Right ventricle myocardium superior (tissue), 1 donor: ENCODE measurements at places on chromosomes 12 and 14.

GRCh38 chr12:6778217-6778573 is 5.9 kb downstream of the LAG3 start:
- DNase-seq: no peak

GRCh38 chr14:80780500-80780899 is 161.0 kb downstream of the CEP128 start:
- no peak for DNase-seq

GRCh38 chr14:91358654-91359220 is 58.9 kb downstream of the CCDC88C start:
- no peak for DNase-seq

DNA sequence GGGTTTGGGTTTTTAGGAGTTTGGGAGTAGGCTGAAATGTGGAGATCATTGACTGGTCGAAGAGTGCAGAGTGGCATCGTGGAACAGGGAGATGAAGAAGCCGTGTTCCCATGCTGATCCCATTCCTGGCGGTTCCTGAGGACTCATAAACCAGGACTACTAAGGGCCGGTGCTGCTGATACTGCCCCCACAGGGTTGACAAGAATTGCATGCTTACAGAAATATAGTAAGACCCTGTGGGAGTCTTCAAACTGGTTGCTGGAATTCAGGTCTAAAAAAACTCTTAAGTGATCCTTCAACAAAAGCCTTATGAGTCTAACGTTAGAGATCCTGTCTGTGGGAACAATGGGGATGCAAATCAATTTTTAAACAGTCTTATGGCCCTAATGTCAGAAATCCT is 64.0 kb upstream of the ARHGAP5 start:
- DNase-seq: no peak

GRCh38 chr12:79453820-79454219 is 236.9 kb downstream of the PAWR start:
- no peak for DNase-seq

GRCh38 chr12:48185181-48185919 is 1.9 kb downstream of the CCDC184 start:
- no peak for DNase-seq

DNA sequence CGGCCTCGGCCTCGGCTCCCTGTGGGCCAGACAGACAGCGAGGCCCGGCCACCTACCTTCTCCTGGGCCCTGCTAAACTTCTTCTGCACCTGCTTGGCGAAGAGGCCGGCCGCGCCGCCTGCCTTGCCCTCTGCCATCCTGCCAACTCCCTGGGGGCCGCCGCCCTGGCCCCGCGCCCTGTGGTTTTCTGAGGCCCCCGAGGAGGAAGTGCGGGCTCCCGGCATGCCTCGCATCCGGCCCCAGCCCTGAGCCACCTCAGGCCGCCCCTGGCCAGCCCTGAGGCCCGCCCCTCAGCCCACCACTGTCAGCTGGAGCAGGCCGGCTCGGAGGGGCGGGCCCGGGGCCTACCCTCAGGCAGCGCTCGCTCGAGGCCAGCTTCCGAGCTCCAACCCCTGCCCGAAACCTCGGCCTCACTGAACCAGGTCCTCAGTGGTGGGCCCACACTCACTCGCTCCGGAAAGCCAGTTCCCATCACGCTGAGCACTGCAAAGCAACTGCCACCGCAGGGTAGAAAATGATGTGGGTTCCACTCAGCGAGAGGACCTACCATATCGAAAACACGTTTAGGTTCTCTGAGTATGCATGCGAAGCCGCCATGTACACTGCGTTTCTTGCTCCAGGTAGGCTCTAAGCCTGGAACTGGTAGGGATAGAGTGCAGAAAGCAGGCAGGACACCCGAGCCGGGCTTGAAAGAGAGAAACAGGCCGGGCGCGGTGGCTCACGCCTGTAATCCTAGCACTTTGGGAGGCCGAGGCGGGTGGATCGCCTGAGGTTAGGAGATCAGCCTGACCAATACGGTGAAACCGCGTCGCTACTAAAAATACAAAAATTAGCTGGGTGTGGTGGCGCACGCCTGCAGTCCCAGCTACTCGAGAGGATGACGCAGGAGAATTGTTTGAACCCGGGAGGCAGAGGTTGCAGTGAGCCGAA is at the start of gene BIN2:
BIN2 (minus strand) TSS at position 209 of the 930 bp plus-strand sequence; CDS start at position 137, 72 bp downstream.
- peak; percentile 83 for DNase-seq

GRCh38 chr12:70379846-70380245 is 13.8 kb downstream of the KCNMB4 start:
- DNase-seq: no peak

DNA sequence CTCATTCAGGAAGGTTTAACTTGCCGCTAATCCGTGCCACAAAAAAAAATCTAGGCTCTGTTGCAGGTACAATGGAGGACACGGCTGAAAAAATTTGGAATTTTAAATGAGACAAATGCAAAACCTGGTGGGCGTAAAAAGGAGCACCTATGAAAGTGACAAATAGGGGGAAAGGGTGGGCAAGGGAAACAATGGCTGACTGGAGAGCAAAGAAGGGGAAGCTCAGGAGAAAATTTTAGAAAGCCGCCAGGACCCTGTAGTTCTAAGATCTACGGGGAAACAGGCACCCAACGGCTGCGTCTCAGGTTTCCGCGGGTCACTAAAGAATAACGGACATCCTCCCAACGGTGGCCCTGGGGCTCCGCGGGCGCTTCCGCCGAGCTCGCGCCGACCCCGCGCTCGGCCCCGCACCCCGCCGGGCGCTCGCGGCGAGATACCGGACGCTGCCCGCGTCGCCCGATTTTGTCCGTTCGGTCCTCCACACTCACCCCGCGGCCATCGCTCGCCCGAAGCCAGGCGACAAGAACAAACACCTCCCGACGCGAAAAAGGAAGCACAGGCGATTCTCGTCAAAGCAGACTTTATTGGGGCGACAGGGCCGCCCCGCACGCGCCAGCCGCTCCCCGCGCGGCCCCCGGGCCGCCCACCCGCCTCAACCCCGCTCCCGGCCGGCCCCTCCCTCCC is 1.1 kb upstream of the YY1 start:
- peak; percentile 58 for DNase-seq

- DNase-seq: no peak
These were observed 24.0 kb downstream of the ACSM4 start for GRCh38 chr12:7327918-7328317.

GRCh38 chr12:65902500-65902899 is 78.2 kb downstream of the HMGA2 start:
- no peak for DNase-seq

DNA sequence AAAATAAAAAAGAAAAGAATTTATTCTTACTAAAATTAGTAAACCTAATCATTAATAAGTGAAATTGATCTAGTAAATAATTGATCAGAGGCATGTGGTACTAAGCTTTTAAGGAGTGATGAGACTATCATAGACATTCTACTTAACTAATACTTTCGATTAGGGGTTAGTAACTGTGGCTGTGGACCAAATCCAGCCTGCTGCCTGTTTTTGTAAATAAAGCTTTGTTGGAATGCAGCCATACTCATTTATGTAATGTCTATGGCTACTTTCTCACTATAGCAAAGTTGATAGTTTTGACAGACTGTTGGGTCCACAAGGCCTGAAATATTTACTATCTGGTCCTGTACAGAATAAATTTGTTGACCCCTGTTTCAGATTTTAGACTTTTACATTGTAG is 63.2 kb downstream of the PLEKHA5 start:
- DNase-seq: no peak

DNA sequence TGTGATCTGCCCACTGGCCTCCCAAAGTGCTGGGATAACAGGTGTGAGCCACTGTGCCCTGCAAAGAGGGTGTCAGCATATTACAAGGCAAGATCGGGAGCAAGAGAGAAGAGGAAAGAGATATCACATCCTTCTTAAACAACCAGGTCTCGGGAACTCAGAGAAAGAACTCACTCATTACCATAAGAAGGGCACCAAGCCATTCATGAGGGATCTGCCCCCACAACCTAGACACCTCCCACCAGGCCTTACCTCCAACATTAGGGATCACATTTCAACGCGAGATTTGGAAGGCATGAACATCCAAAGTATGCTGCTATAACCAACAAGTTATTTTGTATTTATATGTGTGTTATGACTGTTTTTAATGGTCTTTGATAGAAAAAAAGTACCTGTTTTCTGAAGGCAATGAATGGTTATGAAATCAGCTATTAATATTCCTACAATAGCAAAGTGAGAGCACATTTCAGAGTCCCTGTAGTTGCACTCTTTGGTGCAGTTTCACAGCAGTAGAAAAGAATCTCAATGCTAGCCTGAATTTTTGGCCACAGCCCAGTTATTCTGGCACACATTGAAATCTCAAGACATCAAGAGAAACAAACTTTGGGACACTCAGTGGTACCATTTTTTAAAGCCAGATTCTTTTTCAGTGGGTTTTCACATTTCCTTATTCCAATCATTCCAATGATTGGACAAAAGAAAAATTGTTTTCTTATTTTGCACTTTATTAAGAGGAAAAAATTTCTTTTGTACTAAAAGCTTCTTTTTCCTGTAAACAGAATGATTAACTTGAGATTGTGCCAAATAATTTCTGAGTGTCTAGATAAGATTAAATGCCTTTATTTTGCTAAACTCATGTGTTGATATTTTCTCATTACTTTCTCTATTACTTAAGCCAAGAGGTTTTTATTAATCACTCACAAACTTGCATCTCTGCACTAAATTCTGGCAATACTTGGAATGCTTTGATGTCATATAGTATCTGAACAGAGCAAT is 582.6 kb upstream of the ATP2B1 start:
- DNase-seq: no peak

DNA sequence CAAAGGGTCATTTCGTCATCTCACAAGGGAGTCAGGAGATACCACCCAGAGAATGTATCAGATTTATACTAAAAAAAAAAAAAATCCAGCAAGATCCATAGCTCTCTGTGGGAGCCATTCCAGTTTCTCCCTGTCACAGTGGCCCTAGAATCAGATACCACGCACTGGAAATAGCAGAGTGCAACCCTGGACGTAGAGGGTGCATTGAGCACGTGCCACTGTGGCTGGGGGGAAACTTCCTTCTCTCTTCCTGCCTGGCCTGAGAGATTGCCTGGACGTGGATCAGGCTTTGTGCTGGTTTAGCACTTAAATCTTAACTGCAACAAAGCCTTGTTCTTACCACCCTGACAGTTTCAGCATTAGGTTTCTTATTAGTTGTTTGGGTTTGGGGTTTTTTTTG is 124.3 kb downstream of the FBXL14 start:
- DNase-seq: no peak

DNA sequence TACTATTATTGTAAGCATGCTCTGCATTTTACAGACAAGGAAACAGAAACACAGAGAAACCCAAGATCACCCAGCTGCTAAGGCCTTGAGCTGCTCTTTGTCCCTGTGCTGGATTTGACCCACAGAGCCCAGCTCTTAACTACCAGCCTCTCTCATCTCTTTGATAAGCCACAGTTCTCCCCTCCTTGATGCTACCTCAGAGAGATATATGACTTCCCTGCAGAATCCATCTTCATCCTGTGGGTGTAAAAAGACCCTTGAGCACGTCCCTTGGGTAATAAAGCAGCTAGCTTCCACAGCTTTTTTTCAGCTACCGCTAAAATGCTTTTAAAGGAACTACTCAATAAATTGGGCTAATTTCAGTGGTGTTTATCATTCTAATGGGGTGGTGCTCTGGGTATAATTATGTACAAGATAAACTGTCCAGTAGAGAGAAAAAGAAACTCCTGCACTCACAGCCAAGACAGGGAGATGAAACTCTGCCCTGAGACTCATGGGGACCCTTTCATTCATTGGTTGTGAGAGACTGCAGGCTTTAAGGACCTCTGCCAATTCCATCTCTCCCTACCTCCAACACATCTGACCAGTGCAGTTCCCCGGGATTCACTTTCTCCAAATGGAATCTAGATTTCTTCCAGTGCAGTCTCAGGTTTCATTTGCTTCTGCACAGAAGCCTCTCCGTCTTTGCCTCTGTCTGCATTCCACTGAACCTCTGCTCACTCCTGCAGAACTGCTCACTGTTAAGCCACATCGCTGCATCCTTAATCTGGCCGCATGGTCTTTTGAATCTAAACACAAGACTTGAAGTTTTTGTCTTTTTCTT is 24.7 kb upstream of the NTF3 start:
- no peak for DNase-seq

GRCh38 chr12:20366776-20367409 is 1.4 kb upstream of the PDE3A start:
- no peak for DNase-seq

GRCh38 chr12:12191008-12191407 is 75.8 kb downstream of the LRP6 start:
- no peak for DNase-seq

- DNase-seq: peak; percentile 54
These were observed 4.8 kb downstream of the GUCY2C start for GRCh38 chr12:14691560-14691959.

- DNase-seq: peak; percentile 47
These were observed at the start of gene RGS6 for GRCh38 chr14:71932229-71932981. TSS of gene RGS6 (plus strand) at chr14:71932429.

DNA sequence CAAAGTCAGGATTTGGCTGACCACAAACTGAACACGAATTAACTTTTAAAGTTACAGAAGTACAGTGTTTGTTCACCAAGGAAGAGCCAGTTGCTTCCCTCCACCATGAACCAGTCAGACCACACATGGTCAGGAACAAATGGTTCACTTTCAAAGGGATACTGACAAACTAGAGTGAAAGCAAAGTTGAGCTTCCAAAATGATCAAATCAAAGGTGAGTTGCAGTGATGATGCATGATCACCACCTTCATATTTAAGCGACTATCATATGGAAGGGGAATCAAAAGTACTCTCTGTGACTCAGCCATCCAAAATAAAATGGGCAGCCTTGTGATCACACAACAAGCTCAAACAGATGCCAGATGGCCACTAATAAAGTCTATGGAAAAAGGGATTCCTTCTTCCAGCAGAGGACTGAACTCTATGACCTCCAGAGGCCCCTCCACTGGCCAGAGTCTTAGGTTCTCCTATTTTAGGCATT is 13.1 kb downstream of the NT5DC3 start:
- no peak for DNase-seq

DNA sequence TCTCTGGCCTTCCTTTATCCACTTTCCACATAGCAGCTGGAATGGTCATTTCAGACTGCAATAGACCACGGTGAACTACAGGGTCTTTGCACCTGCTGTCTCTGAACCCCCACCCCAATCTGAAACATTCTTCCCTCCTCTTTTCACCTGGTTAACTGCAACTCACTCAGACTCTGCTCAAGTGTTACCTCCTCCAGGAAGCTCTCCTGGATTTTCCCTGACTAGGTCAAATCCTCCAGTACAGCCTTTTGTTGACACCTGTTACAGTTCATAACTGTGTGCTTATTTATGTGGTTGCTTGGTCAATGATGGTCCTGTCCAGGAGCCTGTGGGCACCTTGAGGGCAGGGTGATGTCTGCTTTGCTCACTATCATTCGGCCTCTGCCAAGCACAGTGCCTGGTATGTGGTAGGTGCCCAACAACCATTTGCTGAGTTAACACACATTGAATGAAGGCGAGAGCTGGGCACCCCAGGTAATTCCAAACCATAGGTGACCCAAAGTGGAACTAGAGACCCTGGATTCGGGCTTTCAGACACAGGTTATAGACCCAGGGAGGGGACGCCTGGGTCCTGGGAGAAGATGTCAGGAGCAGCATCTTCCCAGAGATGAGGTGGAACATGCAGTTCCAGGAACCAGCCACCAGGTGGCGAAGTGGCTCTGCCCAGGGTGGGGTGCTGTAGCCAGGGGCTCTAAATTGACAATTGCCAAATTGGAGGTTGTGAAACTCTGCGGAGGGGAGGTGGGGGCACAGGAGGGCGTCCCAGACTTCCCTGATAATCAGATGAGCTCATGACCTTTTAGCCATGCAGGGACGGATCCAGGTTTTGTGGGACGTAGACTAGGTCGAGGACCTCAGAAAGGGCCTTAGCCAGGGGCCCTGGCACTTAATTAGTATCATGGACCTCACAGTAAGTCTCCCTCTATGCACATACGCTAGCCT is 28.1 kb downstream of the TRPV4 start:
- peak; percentile 83 for DNase-seq
